Fibroblast of upper back skin (primary cell): ENCODE measurements at places on chromosomes 4 and X.

- DNase-seq: no peak
Observed at GRCh38 chr4:1451752-1452122, 45.5 kb upstream of the NKX1-1 start.

DNA sequence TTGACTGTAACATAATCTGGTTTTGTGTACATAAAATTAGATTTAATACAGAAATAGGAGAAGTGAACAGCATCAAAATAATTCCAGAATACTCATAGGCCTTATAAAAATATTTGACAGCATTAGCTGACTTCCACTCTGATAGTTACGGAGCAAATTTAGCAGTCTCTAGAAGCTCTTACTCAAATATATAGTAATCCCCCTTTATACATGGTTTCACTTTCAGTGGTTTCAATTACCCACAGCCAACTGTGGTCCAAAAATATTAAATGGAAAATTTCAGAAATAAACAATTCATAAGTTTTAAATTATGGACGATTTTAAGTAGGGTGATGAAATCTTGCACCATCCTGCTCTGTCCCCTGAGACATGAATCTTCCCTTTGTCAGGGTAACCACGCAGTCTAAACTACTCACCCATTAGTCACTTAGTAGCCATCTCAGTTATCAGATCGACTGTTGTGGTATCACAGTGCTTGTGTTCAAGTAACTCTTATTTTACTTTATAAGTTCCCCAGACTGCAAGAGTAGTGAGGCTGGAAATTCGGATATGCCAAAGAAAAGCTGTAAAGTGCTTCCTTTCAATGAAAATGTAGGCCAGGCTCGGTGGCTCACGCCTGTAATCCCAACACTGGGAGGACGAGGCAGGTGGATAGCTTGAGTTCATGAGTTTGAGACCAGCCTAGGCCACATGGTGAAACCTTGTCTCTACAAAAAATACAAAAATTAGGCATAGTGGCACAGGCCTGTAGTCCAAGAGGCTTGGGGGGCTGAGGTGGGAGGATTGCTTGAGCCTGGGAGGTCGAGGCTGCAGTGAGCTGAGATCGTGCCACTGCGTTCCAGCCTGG, 17.2 kb upstream of the RTL9 start:
- DNase-seq: peak; percentile 92

GRCh38 chr4:79851625-79852304, 221.3 kb downstream of the ANTXR2 start:
- peak; percentile 32 for DNase-seq

DNA sequence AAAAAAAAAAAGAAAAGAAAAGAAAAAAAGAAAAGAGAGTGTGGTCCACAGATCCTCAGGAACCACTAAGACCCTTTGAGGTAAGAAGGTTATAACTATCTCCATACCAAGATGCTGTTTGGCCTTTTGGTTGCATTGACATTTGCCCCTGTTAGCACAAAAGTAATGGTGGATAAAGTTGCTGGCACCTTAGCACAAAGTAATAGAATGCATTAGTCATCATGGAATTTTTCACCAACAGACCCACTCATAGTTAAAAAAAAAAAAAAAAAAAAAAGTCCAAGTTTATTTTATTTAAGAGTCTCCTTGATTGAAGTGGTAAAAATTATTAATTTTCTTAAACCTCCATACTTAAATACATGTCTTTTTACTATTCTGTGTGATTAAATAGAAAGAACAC, 78.4 kb upstream of the RBPJ start:
- peak; percentile 45 for DNase-seq

GRCh38 chr4:110754716-110755115, 131.8 kb upstream of the PITX2 start:
- peak; percentile 80 for DNase-seq

DNA sequence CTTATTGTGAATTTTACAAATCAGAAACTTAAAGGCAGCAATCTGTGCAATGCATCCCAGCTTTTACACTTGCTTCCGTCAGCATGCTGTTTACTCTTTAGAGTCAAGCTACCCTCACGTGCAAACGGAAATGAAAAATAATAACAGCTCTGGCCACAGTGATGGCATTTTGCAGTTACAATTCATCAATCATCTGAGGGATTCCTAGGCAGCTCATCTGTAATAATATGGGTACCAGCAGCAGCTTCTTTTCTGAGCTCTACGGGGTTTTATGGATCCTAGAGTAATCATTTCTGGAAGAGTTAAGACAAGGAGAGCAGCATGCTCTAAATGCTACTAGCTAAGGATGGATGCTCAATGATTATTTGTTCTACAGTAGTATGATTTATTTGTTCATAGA, 313.6 kb downstream of the AFF2 start:
- no peak for DNase-seq

- peak; percentile 85 for DNase-seq
Observed at GRCh38 chrX:107718156-107718621, 57.4 kb downstream of the TSC22D3 start.
